ENCODE measurements at places on chromosomes 5 and 9.

GRCh38 chr5:146103594-146103993, 1.8 kb downstream of the PLAC8L1 start:
- no peak for DNase-seq

- no peak for DNase-seq
These were observed 399.3 kb upstream of the CDH9 start for GRCh38 chr5:27437594-27438200.

DNA sequence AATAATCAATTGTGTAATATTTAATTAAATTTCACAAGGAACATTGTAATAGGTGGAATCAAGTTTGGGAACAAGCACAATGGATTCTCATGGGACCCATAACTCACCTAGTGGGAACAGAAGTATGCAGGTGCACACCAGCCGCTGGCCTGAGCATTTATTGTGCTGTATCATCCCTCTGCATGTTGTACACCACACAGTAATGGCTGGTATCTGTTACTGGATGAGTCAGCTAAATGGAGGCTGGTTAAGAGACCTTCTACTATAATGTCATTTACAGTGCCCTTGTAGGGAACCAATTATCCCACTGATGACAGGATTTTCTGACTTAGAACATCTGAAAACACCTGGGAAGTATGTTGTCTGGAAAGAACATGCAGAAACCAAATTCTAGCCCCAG, 3.2 kb upstream of the MAP3K1 start:
- DNase-seq, result peak; percentile 72

DNA sequence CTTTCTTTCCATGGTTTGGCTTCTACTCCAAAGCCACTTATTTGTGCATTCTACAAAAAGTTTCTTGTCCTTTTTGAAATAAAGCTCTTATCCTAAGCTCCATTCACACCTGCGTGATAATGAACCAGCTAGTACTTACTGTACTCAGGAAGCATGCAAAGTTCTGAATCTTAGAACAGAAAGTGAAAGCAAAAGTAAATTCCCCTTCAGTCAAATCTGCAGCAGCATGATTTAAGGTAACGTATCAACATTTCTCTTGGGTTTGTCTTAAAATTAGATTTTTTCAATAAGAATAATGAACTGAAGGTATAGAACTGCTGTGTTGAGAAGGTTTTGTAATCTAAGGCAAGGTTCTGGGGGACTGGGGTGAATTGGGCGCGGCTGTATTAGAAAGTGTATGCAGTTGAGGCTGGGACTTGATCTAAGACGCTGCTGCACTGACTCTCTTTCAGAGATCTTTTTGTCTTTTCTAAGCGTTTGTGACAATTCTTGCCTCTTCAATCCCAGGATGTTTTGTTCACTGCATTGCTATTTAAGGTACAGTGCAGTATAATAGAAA, at the start of gene ERAP2:
ERAP2 (plus strand) TSS at position 209 of the 559 bp plus-strand sequence. CDS start 3,186 bp downstream, outside the sequence.
- peak; percentile 20 for DNase-seq

GRCh38 chr5:99449786-99450185, 521.0 kb upstream of the CHD1 start:
- DNase-seq, result no peak

GRCh38 chr5:143551820-143552251, 148.3 kb upstream of the NR3C1 start:
- DNase-seq, result no peak

GRCh38 chr9:84949258-84949657, 279.7 kb downstream of the NTRK2 start:
- no peak for DNase-seq

DNA sequence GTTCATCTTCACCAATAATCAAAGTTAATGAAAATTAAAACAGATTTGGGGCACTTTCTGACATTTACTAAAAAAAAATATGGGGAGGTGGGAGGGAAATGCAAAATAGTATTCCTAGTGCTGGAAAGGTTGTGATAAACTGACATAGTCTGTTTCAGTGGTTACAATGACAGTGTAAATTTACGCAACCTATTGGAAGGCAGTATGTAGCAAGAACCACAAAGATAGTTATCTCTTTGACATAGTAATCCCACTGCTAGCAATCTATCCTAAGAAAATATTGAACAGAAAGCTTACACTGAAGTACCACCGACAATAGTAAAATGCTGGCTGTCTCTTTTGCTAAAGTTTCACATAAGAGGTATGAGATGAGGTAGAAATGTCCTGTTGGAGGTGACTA, 15.1 kb upstream of the EPB41L4B start:
- no peak for DNase-seq

DNA sequence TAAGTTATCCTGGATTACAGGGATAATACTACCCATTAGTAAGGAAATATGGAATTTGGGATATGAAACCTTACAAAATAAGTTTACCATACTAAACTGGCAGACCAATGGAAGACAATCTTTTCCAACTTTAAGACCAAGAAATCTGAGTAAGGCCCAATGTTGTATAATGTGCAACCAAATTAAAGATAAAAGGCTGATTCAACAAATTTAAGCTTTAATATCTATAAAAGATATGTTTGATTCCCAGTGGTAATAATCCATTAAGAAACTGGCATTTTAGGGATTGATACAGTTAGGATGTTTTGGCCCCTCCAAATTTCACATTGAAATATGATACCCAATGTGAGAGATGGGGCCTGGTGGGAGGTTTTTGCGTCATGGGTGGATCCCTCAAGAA, 66.6 kb downstream of the DROSHA start:
- no peak for DNase-seq

DNA sequence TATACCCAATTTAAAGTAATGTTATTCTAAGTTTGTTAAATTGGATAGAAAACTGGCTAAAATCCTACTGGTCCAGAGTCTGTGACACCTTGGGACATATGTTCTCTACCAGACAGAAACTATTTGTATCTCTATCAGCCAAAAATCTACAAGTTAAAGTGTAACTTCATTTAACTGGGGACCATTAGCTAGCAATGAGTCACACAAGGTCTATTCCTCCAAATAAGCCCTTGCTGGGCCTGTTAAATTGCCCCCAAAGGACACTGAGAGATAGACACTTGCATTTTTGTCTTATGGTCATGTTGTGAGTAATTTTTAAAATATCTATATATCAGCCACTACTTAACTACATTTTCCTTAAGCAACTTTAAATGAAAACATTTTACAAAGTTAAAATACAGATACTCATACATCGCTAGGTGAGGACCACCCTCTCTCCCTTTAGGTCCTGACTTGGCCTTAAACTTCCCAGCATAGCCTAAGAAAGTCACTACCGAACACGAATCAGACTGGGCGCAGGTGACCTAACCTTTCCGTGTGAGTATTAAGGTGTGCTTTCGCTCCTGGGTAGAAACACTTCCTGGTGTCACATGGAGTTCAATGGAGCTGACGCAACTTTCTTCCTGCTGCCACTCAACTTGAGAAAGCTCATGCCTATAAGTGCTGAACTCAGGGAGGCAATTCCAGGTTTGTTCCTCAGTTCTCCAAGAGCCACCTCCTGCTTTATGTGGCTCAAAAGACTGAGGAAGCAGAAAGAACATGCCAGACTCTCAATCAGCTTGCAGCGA, 249.1 kb downstream of the DIRAS2 start:
- DNase-seq, result no peak

GRCh38 chr9:113511856-113512761, 48.6 kb downstream of the RGS3 start:
- peak; percentile 21 for DNase-seq

DNA sequence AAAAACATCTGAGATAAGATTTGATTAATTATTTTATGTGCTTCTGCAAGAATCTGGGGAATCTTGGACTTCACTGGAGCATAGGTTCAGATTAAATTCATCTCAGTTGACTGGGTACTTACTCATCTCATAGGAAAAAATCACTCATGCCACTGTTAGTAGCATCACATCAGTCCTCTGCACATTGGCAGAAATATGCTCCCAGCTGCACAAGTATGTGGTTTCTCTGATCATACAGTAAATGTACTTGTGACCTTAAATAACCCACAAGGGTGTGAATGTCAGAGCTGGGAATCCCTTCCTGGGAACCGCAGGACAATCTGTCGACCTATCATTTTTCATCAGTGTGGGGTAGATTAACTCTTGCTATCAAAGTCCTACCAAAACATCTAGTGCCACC, 203.7 kb upstream of the SLC24A2 start:
- no peak for DNase-seq

DNA sequence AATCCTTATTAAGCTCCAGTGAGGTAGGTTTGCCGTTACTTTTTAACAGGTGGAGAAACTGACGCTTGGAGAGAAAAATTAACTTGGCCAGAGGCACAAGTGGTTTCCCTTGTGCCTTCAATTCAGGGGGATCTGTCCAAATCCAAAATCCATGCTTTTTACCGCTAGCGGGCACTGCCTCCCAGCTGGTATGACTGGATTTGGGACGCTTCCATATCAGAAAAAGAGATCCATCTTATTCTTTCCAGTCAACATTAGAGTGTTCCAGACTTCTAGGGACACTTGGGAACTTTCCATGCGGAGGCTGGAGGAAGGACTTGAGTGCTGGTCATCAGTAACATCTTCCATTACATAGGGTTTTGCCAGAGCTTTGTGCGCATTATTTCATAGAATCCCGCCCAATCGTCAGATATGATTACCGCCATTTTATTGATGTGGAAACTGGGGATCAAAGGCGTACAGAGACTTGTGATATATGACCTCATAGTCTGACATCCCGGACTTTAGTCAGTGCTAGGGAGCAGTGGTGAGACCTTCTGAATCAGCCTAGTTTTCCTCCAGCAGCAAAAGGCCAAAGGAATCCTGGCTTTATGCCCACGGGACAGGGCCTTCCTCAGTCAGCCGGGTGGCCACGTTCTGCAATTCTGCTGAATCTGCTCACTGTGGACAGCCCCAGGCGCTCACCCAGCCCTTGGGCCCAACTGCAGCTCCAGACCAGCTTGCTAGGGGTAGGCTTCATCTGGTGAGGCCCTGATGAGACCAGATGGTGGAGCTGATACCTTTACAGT, 1.1 kb upstream of the GNPDA1 start:
- DNase-seq, result no peak

GRCh38 chr5:172362755-172363154, 79.2 kb upstream of the UBTD2 start:
- DNase-seq, result no peak

DNA sequence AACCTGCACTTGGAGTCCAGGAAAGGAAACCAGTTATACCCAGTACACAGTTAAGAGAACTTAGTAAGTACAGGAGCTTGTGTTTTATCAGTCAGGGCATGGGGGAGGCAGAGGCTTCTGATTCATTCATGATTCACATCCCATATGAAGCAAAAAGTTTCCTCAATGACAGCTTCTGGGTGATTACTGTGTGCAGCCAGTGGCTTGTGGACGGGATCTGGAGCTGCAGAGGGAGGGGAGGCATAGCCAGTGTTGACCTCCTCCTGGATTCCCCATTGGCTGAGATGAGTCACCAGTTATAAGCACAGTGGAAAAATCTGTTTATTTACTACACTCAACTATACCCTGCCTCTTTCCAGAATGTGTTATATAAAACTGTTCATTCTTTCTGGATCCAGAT, 17.7 kb downstream of the IL31RA start:
- DNase-seq, result peak; percentile 10

- no peak for DNase-seq
These were observed 2060.5 kb downstream of the MAT2B start for GRCh38 chr5:165565911-165566310.

GRCh38 chr5:132385326-132386105, 16.0 kb downstream of the SLC22A5 start:
- no peak for DNase-seq

- no peak for DNase-seq
These were observed 8.5 kb upstream of the CSNK1A1 start for GRCh38 chr5:149559706-149560105.

DNA sequence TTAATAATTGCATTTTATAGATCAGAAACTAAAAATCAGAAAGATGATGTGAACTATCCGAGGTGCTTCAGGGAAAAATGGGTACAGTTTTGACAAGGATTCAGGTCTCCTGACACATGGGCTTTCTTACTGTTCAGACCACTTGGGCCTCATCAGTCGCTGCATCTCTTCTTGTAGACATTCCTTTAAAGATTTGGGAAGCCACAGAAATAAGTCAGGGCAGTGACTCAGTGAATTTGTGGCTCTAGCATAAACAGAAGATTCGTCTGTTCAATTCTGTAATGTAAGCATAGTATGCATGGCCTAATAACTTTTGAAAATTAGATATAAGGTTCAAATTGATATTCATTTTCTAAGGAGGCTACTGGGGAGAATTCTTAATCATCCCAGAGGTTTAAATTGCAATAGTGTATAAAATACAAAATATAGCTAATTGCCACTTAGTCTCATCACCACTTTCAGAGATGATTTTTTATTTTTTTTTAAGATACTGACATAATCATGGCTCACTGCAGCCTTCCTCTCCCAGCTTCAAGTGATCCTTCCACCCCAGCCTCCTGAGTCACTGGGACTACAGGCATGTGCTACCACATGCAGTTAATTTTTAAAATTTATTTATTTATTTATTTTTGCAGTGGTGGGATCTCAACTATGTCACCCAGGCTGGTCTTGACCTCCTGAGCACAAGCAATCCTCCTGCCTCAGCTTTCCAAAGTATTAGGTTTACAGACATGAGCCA, 48.9 kb downstream of the RASEF start:
- DNase-seq, result no peak

GRCh38 chr5:98170994-98171393, 602.5 kb upstream of the RGMB start:
- no peak for DNase-seq

DNA sequence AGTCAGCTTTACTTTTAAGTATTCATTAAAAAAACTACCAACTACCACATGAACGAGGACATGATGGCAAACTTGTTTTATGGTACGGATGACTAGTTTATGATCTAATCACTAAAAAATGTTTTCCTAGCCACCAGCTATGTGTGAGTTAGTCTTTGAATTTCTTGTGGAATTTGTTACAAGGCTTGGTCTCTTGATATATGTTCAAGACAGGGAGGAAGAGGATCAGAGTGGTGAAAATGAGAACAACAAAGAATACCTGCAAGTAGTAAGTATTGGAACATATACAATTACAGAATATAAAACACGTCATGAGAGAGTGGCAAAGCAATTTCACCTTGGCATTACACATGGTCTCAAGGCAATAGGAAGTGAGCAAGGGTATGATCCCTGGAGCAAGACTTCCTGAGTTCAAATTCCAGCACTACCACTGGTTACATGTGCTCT, 548.6 kb upstream of the TLE4 start:
- DNase-seq, result no peak
